ENCODE measurements at places on chromosomes 3 and 15. TPM values are rescaled to one million over a fixed set of nuclear protein-coding genes. Genes with fewer than 3 reads are reported as not detected.

The CA12 gene
- not detected for total RNA-seq

The SPINK8 gene
- not detected for total RNA-seq

The PXYLP1 gene
- 19.5 TPM for total RNA-seq

The AMT gene
- 10.0 TPM for total RNA-seq

The RBM15B gene
- 30.5 TPM for total RNA-seq
